LHCN-M2 (cell line): ENCODE measurements at places on chromosomes 5 and 9. TPM values are rescaled to one million over a fixed set of nuclear protein-coding genes. Genes with fewer than 3 reads are reported as not detected.

- peak; percentile 59 for DNase-seq
Measured at GRCh38 chr9:118170032-118170955, 466.1 kb downstream of the TLR4 start.

GRCh38 chr5:39113354-39113953 is 39.3 kb upstream of the RICTOR start:
- DNase-seq = no peak

GRCh38 chr5:28862860-28863196 is 1824.4 kb upstream of the CDH9 start:
- DNase-seq = no peak

DNA sequence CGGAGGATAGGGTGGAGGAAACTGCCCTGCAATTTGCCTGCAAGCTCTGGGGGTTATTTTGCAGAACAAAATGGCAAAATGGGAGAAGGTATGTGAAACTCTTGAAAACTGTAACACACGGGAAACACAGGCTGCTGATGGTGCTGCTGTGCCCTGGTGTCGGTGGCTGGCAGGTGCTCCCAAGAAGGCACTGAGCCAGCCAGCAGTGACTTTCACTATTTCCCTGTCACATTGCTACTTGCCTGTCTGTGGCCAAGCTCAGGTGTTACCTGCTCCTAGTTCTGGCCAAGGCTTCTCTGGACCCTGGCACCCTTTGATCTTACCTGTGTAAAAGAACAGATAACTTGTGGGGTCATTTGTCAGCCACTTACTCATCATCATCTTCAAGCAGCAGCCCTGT is 102.2 kb downstream of the CMYA5 start:
- no peak for DNase-seq

DNA sequence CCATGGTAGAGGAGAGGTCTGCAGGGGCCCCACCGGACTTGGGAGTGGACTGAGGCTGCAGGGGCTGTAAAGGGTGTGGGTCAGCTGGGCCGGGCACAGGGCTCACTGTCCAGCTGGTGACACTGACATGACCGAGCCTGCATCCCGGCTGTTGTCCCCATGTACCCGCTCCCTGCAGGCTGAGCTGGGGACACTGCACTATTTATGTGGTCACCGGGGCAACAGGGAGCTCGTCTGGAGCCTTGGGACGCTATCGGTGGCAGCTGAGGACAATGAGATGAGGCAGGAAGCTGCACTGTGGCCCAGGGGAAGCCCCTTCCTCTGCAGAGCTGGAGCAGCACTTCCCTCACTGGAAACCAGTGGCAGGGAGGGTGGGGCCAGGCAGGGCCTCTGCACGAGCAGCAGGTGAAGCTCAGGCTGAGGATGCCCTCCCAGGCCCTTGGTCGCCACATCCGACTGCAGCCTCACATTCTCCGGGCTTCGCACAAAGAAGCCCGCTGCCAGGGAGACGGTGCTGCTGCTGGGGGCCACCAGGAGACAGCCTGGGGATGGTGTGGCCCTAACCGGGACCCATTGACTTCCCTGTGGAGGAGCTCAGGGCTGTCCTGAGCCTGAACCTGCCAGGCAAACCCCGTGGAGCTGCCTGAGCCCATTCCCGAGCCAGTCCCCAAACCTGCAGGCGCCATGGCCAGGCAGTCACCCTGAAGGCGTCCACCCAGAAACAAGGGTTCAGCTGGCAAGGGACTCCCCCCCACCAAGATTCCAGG is 26.4 kb downstream of the ZDHHC11B start:
- no peak for DNase-seq

DNA sequence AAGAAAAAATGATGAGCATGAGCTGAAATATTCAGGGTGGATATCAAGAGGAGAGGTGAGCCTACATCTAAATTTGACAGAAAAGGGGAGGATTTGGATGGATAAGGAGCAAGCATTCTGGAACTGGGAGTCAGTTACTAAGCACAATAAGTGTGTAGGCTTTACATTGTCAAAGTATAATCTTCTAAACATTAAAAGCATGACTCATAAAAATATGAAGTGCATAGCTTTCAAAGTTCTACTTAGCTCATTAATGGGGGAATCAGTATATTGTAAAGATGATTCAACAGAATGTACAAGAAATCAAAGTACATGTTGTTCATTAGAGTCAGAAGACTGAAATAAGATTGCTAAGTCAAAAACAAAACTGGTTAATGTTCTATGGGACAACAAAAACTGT is 248.0 kb upstream of the GAS1 start:
- DNase-seq = no peak

- no peak for DNase-seq
Measured at GRCh38 chr5:136090319-136090718, 42.3 kb upstream of the SMAD5 start.

- no peak for DNase-seq
Measured at GRCh38 chr9:96219026-96219899, 82.7 kb downstream of the HSD17B3 start.

- no peak for DNase-seq
Measured at GRCh38 chr5:20266066-20266465, 278.1 kb upstream of the CDH18 start.

GRCh38 chr9:31372799-31373587 is 1011.5 kb upstream of the ACO1 start:
- DNase-seq = peak; percentile 68

DNA sequence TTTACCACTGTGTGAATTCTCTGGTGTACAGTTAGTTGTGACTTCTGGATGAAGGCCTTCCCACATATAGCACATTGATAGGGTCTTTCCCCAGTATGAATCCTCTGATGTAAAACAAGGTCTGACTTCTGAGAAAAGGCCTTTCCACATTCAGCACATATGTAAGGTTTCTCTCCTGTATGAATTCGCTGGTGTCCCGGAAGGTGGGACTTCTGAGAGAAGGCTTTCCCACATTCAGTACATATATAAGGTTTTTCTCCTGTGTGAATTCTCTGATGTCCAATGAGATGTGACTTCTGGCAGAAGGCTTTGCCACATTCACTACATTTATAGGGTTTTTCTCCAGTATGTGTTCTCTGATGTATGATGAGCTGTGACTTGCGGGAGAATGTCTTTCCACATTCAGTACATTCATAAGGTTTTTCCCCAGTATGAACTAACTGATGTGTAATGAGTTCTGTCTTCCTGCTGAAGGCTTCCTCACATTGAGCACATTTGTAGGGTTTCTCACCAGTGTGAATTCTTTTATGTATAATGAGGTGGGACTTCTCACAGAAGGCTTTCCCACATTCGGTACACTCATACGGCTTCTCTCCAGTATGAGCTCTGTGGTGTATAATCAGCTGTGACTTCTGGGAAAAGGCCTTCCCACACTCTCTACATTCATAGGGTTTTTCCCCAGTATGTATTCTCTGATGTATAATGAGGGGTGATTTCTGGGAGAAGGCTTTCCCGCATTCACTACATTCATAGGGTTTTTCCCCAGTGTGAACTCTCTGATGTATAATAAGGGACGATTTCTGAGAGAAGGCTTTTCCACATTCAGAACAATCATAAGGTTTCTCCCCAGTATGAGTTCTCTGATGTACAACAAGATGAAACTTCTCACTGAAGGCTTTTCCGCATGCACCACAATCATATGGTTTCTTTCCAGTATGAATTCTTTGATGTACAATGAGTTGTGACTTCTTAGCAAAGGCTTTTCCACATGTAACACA is 9.1 kb downstream of the ZNF300 start:
- DNase-seq = no peak

GRCh38 chr9:106156465-106156864 is 462.1 kb downstream of the TMEM38B start:
- DNase-seq = no peak

- DNase-seq = no peak
Measured at GRCh38 chr9:73371801-73372200, 220.1 kb downstream of the ANXA1 start.

- DNase-seq = no peak
Measured at GRCh38 chr5:132491368-132492364, 1.1 kb upstream of the IRF1 start.

DNA sequence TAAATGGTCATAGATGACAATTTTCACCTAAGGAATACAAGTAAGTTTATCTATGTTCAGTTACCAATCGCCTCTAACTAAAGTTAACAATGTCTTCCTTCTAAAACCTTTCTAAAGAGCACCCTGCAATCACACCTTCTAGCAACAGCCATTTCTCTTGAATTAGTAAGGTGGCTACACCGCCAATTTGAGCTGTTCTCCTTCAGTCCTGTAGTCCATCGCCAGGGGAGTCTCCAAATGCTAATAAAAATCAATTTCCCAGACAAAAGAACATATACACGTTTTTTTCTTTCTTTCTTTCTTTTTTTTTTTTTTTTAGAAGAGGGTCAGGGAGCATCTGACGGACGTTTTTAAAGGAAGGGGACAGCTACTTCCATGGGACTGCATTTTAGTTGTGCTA is 729 bp upstream of the RORB start:
- no peak for DNase-seq

DNA sequence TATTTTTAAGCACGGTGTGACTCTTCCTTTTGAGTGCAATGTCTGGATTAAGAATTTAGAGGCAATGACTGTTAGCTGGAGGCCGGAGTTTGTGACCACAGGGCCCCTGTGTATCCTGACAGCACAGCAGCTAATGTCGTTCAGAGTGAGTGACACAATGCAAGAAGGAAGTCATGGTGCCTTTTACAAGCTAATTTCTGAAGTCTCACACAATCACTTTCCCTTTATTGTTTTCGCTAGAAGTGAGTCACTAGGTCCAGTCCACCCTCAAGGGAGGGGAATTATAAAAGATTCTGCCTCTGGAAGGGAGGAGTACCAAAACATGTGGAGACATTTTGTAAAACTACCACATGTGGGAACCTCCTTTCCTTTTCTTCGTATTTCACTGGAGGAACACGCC is 185.5 kb upstream of the FGF10 start:
- no peak for DNase-seq

- no peak for DNase-seq
Measured at GRCh38 chr5:105739732-105740131, 1931.0 kb downstream of the EFNA5 start.

DNA sequence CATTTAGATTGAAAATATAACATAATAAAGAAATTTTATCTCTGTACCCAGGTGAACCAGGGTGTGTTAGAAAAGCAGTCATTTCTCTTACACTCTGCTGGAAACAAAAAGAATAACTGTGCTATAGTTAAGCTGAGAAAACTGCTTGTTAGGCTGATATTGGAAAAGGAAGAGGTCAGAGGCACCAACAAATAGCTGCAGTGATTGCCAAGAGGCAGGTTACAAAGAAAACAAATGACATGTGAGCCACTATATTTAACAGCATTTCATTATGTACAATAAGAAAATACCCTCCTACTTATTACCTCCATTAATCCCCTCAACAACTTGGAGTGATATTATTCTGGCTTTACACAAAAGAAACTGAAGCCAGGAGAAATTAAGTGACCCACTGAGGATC is 607.9 kb upstream of the TLE4 start:
- no peak for DNase-seq

DNA sequence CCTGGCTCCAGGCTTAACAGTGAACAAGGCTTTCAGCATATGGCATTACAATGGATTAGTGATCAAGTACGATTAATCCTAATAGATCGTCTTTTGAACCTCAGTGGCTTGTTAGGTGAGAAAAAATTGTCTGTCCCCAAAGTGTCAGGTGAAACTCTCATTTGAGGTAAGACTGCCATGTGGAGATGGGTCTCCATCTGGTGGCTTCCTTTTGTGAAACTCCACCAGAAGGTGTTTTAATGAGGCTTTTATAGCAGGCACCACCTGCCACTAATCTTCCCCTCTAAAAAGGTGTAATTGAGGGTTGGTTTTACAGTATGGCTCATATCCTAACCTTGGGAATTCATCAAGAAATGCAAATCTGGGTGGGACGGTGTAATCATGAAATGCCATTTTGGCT is 471.1 kb upstream of the MPDZ start:
- DNase-seq = no peak

DNA sequence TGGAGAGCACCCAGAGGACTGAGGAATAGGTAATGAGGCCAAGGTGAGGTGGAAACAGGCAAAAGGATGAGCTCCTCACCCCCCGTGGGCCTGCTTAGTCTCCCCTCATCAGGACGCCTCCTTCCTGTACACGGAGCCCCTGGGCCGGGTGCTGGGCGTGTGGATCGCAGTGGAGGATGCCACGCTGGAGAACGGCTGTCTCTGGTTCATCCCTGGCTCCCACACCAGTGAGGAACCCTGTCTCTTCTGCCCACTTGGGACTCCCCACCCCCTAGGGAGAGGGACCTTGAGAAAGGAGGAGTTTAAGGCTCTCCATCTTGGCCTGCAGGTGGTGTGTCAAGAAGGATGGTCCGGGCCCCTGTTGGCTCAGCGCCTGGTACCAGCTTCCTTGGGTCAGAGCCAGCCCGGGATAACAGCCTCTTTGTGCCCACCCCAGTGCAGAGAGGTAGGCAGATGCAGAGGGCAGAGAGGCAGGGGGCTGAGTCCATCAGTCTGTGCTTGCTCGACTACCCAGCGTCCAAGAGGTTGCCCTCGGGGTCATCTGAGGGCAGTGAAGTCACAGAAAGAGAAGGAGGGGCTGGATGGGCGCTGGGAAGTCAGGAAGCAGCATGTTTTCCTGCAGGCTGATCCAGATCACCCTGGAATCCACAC is 7.0 kb downstream of the DOLK start:
- DNase-seq = no peak

DNA sequence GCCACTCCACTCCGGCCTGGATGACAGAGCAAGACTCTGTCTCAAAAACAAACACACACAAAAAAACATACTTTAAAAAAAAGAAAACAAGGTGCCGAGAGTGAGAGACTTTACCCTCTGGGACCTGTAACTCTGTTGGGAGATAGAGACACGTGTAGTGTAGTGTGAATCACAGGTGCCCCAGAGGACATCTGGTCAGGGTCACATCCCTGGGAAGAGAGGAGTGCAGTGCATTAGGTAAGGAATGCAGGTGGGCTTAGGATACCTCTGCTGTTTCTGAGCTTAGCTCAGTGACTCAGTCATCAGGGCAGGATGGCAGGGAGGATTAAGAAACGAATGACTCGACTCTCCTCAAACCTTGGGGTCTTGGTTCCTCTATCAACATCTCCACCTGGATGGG is 174.6 kb downstream of the GOLPH3 start:
- DNase-seq = no peak

GRCh38 chr9:110588296-110588695 is 8.8 kb upstream of the SVEP1 start:
- no peak for DNase-seq

Gene MYOZ3
- under 0.01 and 0.06 TPM in 2 replicates for total RNA-seq

Gene C1QTNF2
- 2.4 and 2.5 TPM in 2 replicates for total RNA-seq

Gene OLFML2A
- total RNA-seq = 6.2 and 14.2 TPM in 2 replicates

Gene SLC4A9
- not detected in 2 replicates for total RNA-seq

Gene RGS7BP
- total RNA-seq = not detected in 2 replicates

Gene PCDHB9
- 2.8 and 3.1 TPM in 2 replicates for total RNA-seq

Gene RNF38
- 10.3 and 13.5 TPM in 2 replicates for total RNA-seq

Gene EQTN
- total RNA-seq = not detected in 2 replicates

Gene STPG3
- total RNA-seq = not detected in 2 replicates

Gene OTP
- total RNA-seq = not detected in 2 replicates

Gene C5orf52
- not detected in 2 replicates for total RNA-seq

Gene FBLL1
- 0.32 and 0.52 TPM in 2 replicates for total RNA-seq
